Astrocyte of the hippocampus (primary cell): ENCODE measurements at places on chromosomes 16 and 17.

DNA sequence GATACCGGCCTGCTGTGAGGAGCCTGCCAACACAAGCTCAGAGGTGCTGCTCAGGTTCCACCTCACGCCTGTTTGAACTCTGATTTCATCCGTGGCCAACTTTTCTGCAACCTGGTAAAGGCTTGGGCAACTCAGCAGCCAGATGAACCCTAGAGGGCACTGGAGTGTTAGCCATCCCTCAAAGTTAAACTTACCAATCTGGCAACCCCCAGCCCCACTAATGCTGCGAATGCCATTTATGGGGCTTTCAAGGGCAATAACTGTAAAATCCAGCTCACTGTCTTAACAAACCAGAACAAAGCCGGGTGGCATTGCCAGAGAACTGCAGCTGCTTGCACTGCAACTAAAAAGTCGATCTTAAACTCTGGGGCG is 105.5 kb downstream of the AXIN2 start:
- peak; percentile 55 for DNase-seq

- no peak for DNase-seq
Measured at GRCh38 chr16:68283801-68284598, 19.7 kb downstream of the SLC7A6 start.

DNA sequence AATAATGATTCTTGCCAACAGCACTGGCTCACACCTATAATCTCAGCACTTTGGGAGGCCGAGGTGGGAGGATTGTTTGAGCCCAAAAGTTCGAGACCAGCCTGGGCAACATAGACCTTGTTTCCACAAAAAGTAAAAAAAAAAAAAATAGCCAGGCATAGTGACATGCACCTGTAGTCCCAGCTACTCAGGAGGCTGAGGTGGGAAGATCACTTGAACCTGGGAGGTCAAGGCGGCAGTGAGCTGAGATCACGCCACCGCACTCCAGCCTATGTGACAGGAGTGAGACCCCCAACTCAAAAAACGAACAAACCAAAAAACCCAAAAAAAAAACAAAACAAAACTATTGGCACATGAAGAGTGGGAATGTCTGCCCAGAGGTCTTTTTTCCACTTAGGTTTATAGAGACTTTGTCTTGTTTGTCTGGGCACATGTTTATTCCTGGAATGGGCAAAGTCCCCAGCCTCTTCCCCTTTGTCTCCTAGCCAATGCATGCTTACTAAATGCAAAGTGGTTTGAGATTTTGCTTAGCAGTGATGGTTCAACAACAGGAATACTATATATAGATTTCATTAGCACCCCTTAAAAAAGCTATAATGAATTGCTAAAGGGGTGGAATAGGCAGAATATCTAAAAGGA is 25.9 kb downstream of the NMT1 start:
- no peak for DNase-seq

DNA sequence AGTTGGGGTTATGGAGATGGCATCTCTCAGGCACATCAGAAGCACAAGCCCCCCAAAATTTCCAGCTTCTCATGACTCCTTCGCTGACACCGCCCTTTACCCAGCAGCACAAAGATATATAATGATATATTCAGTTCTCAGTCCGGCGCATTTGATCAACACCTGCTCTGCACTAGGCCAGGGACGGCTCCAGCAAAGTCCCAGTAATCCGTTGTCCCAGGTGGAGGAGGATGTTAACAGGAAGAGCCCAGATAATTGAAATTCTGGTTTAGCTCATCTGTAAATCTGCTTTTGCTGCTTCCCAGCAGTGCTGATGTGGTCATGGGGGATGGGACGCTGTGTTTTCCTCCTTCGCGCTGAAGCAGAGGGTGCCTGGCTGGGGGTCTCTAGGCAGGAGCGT is 131.5 kb downstream of the OR1D5 start:
- DNase-seq = no peak

DNA sequence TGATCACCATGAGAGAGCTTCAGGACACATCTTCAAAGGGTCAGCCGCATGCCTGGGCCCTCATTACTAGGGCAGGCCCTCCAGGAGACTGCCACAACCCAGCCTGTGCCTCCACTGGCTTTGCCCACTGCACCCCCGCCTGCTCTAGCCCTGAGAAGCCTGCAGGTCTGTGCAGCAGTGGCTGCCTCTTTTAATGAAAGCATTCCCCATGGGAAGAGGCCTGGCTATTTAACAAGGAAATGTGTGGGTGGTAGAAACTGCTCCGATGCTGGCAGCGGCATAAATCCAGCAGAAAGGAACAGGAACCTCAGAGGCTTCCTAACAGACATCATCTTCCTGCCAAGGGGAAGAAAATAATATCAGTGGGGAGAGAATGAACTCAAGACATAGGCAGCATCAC is 375 bp upstream of the KRT32 start:
- no peak for DNase-seq

- no peak for DNase-seq
Measured at GRCh38 chr16:27892879-27893278, 170.6 kb downstream of the GSG1L start.
